ENCODE measurements at places on chromosomes 6 and 20.
A peak's percentile ranks its signal among the peaks of the same experiment; 100 is the strongest.

GRCh38 chr6:158043586-158044524, 62.2 kb downstream of the SYNJ2 start:
- no peak for DNase-seq

DNA sequence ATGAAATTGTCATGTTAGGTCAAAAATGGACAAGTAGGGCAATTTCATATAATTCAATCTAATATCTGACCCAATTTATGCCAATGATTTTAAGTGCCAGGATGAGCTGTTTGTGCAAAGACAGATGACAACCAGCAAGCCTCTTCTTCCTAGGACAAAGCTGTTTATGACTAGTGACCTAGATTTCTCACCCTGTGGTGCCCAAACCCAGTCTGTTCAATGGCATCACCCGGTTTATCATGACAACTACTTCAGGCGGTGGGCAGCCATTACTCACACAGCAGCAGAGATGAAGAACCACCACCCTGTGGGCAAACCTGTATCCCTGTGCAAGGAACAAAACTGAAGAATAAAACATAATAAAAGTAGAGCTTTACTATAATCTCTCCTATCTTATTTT, 59.0 kb downstream of the MAP7 start:
- DNase-seq: no peak

- no peak for DNase-seq
Observed at GRCh38 chr6:27693766-27694546, 218.2 kb downstream of the OR2B2 start.

GRCh38 chr20:37670351-37670791, 23.5 kb upstream of the CTNNBL1 start:
- DNase-seq: no peak

DNA sequence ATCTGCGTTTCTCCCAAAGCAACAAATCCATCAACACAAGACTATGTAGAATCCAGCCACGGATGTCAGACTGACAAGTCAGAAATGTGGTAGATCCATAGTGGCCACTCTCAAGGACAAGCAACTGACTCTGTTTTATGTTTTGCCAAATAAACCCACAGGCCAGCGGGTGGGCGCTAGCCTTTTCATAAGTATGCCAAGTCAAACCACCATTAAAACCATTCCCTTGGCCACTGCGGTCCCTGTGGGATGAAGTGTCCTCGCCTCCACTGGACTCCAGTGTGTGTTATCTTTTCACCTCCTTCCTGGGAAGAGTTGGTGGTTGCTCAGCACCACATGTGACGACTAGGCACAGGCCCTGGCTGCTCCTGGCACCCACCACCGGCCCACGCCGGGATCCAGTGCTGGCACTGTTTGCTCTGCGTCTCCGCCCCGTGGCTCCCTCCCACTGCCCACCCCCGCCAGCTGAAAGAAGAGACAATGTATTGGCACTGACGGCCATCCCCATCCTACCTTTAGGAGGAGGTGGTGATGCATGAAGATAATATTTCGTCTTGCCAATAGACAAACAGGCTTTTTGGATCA, 103.4 kb downstream of the FOXC1 start:
- no peak for DNase-seq

DNA sequence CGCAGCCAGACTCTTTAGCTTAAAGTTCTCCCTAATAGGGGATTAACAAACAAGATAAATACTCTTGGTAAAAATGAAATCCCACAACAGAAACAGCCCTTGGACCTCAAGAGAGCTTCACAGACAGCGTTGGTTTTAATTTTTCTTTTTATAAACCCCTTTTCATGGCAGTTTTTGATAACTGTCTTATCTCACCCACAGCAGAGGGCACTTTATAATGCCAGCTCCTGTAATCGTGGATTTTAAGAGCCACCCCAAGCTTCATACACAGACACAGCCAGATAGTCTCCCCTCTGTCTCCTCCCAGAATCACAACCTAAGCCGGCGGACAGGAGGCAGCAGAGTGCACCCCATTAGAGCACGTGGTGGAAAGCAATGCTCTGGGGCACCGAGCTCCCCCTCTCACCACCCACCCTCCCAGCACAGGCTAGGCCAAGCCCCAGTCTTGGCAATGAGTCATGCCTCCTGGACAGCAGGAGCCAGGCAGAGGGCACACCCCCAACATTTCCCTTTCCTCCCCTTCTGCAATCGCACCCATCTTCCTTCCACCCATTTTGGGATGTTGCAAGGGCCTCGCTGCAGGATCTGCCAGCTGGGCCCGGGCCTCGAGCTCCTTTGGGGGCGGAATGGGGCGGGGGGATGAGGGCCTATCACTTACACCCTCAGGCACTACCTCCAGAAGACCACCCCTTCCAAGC, 2.4 kb downstream of the JAG1 start:
- peak; percentile 74 for DNase-seq

DNA sequence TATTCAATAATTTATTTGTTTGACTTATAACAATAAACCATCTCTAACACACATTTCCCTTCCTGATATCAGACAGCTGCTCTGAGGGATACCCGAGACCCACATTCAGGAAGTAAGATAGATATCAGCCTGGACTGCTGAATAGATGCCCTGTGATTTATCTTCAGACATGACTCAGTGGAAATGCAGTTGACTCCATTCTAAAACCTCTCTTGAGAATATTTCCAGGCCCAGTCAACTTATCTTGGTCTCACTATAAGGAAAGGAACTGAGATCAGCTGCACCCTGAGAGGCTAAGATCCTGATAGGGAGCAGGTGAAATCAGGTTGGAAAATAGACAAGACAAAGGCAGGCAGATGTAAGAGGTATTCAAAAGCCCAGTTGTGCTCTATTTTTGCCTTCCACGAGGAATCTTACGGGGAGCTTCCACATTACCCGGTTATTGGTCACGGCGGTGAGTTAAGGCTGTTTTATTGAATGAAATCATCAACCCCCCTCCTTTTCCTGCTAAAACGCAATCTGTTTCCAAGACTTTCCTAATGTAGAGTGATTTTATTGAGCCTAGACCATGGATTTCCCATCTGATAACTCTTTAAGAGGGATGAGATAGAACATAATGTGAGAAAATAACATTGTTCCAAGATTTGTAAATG, 25.5 kb downstream of the C6orf15 start:
- no peak for DNase-seq

DNA sequence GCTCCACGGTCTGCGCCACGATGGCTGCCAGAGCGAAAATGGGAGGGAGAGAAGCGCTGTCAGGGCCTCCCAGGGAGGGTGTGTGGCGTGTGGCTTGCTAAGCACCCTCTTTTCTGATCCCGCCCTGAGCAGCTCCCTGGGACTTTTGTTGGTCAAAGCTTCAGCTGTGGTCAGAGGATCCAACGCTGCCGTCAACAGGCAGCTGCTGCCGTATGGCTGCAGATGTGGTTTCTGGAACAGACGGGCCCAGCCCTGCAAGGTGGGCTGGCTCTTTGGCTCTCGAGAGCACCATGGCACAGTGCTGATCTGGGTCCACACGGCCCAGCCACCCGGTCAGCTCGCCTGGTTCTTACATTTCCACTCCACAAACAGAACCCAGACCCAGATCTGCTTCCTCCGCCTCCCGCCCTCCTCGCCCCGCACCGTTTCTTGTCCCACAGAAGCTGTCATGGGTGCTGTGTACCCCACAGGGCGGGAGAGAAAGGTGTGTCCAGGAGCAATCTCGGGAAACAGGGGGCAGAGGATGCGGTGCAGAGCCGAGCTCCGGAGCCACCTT, 86.0 kb upstream of the BHLHE23 start:
- no peak for DNase-seq

- DNase-seq: no peak
Observed at GRCh38 chr6:126086560-126086959, 100.2 kb downstream of the TRMT11 start.

- no peak for DNase-seq
Observed at GRCh38 chr20:47606414-47606982, 104.8 kb downstream of the NCOA3 start.

- DNase-seq: no peak
Observed at GRCh38 chr20:19832875-19833274, 74.8 kb downstream of the RIN2 start.

GRCh38 chr6:116386581-116387299, 16.0 kb downstream of the DSE start:
- DNase-seq: no peak

- no peak for DNase-seq
Observed at GRCh38 chr6:113599444-113599843, 257.7 kb upstream of the MARCKS start.

Data from AG04449 (cell line).